ENCODE measurements at places on chromosomes 16 and 17.

DNA sequence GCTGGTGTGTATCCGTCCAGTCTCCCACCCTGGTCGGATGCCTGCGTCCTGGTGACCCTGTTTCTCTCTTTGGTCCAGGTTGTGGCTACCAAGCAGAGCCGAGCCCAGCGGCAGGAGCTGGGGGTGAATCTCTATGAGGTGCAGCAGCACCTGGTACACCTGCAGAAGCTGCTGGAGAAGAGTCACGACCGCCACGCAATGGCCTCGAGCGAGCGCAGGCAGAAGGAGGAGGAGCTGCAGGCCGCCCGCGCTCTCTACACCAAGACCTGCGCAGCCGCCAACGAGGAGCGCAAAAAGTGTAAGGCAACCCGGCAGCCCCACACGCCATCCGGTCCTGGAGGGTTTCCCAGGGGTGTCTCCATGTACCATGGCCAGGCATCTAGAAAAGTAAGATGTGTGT, 13.5 kb downstream of the CCDC40 start:
- no peak for DNase-seq

GRCh38 chr17:79005063-79005861, 4.3 kb downstream of the CANT1 start:
- DNase-seq, result no peak

DNA sequence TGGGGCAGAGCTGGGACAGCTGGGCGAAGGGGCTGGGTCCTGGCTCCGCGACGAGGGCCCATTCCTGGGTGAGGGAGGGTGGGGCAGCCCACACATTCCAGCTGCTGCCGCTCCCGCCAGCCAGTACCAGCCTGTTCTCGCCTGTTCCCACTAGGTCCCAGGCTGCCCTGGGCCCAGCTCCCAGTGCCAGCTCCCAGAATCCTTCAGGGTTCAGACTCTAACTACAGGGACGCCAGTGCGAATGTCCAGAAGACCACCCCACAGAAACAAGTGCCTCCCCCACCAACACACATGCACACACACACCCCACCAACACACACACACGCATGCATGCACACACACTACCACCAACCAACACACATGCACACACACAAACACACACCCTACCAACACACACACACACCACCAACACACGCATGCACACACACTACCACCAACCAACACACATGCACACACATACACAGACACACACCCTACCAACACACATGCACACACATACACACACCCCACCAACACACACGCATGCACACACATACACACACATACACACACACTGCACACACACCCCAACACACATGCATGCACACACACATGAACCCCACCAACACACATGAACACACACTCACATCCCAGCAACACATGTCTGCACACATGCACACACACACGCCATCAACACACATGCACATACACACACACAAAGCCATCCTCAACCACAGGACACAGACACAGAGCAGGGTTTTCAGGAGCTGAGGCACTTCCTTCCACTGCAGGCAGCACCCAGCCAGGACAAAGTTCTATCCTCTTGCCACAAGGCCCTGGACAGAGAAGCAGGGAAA, 27.5 kb upstream of the KRT17 start:
- no peak for DNase-seq

- no peak for DNase-seq
These were observed 43.8 kb downstream of the RMI2 start for GRCh38 chr16:11389083-11389482.

GRCh38 chr17:71113347-71113746, 944.0 kb downstream of the KCNJ2 start:
- DNase-seq, result no peak

- DNase-seq, result no peak
These were observed 500.3 kb upstream of the CDH11 start for GRCh38 chr16:65622151-65622550.

- no peak for DNase-seq
These were observed 58.9 kb downstream of the CYTH1 start for GRCh38 chr17:78723001-78723796.

DNA sequence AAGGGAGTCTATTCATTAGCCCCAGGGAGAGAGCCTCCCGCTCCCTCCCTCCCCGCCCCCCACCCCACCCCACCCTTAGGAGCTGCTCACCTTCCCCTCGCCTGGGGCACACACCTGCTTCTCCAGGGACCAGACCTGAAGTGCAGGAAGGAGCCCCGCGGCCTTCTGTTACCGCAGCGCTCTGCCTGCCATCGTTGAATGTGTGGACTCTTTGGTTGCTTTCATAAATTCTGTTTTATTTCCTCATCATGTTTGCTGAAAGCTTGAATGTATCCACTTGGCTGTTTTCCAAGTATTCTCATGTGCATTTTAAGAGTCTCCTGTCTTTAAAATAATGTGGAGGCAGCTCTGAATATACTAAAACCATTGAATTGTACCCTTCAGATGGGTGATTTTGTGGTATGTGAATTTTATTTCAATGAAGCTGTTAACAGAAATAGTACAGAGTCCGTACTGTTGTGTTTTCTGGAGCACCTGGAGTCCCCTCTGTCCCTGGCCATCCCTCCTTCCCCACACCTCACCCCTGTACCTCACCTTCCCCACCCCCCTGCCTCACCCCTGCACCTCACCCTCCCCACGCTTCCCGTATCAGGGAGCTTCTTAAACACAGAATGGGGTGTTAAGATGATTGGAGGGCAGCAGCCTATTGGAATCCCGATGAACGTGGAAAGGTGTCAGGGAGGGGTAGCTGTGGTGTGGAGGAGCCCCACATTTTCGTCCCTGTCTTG, 25.5 kb downstream of the RAB11FIP3 start:
- DNase-seq, result no peak

GRCh38 chr16:9357829-9358228, 266.4 kb downstream of the HAPSTR1 start:
- DNase-seq, result no peak

DNA sequence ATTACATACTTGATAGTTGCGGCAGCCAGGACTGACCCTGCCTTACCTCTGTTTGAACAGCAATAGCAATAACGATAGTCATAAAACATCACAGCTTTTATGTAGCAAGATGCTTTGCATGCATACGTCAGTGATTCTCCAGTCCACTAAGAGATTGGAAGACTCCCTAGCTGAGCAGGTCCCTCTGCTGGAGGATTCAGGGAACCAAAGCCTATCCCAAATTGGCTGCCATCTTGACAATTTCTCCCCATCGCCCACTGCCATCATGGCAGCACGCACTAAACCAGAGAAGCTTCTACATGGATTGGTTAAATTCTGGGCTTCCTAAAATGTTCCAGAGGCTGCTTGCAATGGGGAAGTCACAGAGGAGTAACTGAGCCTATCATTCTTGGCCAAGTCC, 360.6 kb upstream of the XYLT1 start:
- DNase-seq, result no peak

- no peak for DNase-seq
These were observed 37.7 kb downstream of the BAHCC1 start for GRCh38 chr17:81432941-81433340.

DNA sequence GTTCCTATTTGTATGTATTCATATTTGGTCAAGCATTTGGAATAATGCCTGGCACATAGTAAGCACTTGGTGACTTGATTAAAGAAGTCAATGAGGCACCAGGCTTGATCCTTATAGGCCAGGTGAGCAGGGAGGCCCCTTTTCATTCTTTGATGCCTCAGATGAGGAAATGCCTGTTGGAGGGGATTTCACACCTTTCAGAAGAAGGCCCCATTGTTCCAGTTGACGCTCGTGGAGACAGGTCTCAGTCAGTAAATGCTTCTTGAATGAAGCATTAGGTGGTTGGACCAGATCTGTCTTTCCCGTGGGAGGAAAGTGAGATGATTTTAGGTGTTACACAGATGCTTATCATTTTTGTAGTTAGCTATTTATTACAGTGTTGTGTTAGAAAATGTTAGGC, 13.0 kb downstream of the LCMT1 start:
- DNase-seq, result no peak

DNA sequence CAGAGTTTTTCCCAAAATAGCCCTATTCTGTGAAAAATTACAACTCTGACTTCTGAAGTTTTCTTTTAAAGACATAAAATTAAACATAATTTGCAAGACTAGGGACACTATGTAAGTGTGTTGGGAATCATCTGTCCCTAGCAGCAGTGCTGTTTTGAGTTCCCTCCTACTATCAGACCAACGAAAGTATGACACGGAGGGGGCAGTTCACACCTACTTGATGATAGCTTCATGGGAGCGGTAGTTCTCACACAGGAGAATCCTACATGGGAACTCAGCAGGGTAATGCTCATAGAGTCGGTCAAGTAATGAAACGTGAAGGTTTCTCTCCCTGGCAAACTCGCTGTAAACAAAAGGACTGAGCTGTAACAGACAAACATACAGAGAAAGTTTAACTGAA, 96.6 kb downstream of the HELZ start:
- DNase-seq, result no peak

DNA sequence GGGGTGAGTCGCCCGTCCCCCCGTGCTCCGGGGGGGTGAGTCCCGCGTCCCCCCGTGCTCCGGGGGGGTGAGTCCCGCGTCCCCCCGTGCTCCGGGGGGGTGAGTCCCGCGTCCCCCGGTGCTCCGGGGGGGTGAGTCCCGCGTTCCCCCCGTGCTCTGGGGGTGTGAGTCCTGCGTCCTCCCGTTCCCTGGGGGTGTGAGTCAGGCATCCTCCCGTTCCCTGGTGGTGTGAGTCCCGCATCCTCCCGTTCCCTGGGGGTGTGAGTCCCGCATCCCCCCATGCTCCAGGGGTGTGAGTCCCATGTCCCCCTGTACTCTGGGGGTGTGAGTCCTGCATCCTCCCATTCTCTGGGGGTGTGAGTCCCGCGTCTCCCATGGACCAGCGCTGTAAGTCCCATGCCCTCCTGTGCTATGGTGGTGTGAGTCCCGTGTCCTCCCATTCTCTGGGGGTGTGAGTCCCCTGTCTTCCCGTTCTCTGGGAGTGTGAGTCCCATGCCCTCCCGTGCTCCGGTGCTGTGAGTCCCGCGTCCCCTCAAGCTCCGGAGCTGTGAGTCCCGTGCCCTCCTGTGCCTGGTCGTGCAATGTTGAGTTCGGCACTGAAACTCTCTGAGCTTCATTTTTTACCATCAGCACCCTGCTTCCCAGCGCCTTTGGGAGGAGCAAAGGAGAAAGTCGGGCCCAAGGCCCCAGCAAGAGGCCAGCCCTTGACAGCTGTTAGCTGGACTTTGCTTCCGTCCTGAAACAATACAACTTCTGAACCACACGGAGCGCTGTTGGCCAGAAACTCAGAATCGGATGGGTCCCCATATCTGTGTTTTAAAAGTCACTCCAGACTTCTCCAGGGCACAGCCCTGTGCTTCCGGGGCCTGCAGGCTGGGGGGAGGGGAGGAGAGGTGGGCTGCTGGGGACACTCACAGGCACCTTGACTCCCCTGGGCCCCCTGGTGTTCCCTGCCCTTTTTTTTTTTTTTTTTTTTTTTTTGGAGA, 11.5 kb upstream of the ZC3H18 start:
- DNase-seq, result no peak

- no peak for DNase-seq
These were observed 6.8 kb downstream of the CCDC102A start for GRCh38 chr16:57529391-57530103.

DNA sequence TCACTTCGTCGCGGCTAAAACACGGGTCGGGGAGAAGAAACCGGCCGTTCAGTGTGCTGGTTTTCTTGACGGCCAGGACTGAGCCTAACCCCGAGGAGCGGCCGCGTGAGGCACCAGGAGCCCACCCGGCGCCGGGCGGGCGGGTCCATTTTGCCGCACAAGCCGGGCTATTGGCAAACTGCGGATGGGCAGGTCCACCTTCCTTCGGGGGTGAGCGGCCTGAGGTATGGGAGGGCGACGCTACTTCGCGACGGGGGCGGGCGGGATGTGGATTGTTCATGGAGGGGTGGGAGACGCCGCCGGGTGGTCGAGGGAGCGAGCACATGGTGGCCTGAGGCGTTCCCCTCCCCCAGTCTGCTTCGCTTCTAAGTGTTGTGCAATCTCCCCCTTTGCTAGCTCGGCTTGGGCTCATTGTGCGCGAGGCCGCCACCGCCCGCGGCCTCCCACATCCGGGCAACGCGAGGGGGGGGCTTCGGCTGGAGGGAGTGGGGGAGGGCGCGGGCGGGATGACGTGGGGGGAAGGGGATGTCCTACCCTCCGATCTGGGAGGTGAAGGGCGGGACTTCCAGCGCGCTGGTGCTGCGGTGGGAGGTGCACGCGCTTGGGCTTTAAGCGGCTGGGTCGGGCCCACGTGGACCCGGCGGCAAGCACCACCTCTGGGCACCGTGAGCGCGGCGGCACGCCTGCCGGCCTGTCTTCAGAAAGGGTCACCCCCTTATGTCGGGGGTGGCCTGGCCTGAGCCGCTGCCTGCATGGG, 5.9 kb upstream of the CD68 start:
- DNase-seq, result peak; percentile 76

DNA sequence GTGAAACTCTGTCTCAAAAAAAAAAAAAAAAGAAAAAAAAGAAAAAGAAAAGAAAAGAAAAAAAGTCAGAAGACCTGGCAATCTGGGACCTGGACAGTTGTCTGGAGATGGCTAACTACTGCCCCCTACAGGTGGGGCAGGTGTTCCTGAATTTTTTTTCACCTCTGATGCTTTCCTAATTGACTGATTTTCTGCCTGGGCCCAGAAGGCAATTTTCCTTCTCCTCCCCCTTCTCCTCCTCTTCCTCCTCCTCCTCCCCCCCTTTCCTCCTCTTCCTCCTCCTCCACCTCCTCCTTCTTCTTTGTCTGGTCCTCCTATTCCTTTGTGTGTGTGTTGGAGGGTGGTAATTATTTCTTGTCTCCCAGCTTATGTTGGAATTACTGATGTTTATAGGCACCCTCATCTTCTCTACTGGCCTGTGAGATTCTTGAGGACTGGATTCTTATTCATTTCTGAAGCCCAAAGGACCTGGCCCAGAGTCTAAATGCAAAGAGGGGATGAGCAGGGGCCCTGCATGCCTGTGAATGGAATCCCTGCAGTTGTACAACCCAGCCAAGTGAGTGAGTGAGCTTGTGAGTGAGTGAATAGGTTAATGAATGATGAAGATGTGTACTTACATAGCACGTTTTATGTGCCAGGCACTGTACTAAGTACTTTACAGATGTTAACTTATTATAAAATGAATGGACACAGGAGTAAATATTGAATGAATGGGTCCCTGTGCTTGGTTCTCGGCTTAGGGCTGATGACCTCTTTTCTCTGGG, 26.9 kb downstream of the IRX5 start:
- DNase-seq, result peak; percentile 27

DNA sequence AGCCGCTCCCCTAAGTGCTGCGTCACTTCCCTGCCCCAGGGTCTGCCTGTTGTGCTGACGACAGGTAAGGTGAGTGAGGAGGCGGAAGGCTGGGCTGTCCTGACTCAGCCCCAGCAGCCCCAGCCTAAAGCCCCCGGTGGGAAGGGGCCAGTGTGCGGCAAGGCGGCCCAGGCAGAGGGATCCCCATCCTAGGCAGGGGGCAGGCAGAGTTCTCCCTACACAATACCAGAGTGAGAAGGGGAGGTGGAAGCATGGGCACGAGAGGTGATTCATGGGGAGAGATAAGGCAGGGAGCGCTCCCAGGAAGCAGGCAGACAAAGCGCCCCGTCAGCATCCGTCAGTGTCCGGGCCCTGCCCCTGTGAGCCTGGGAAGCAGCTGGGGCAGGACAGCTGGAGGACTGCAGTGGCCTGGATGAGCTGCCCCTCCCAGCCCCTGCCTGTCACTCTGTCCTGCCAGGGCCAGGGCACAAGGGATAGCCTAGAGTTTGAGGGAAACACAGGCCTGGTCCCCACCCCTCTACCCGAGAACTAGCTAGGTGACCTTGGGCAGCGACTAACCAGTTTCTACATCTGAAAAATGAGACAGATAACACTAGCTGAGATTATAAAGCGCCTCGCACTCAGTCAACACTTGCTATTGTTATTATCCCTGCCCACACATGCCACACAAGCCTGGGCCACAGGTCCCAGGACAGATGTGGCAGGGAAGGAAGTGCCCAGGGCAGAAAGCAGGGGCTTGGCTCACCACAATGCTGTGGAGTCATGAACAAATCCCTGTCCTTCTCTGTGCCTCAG, 3.8 kb downstream of the FAM83G start:
- no peak for DNase-seq
